ENCODE measurements at places on chromosomes 16 and 17. TPM values are rescaled to one million over a fixed set of nuclear protein-coding genes. Genes with fewer than 3 reads are reported as not detected.

The KRTAP16-1 gene
- total RNA-seq, result 0.14 TPM

The MYO15A gene
- 0.38 TPM for total RNA-seq

The KRTAP17-1 gene
- total RNA-seq, result not detected

The PRAC2 gene
- total RNA-seq, result not detected

Data from activated naive CD4-positive, alpha-beta T cell treated with anti-CD3 and anti-CD28 coated beads, Interleukin-2, amount 10 ng/mL, durations not matched to agents 5 hours and 36 hours (primary cell).